ENCODE measurements at places on chromosomes 4 and X.

DNA sequence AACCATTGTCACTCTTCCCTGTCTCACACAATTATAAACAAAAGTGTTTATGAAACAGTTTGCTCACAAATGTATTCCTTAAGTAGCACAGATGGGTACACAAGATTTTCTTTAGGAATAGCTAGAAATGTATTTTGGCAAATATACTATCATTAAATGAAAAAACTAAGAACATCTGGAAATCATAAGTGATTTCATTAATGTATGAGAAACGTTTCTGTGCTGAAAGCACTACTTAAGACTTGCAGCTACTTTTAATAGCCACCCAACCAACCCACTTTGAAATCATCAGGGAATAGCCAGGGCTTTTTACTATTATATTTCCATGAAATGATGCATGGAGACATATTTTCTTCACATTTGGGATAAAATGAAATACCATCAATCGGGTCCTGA is 62.3 kb upstream of the NAP1L5 start:
- no peak for DNase-seq

- DNase-seq = no peak
Observed at GRCh38 chr4:63777601-63778000, 631.6 kb downstream of the TECRL start.

- DNase-seq = no peak
Observed at GRCh38 chrX:23888887-23889501, 18.7 kb downstream of the APOO start.

DNA sequence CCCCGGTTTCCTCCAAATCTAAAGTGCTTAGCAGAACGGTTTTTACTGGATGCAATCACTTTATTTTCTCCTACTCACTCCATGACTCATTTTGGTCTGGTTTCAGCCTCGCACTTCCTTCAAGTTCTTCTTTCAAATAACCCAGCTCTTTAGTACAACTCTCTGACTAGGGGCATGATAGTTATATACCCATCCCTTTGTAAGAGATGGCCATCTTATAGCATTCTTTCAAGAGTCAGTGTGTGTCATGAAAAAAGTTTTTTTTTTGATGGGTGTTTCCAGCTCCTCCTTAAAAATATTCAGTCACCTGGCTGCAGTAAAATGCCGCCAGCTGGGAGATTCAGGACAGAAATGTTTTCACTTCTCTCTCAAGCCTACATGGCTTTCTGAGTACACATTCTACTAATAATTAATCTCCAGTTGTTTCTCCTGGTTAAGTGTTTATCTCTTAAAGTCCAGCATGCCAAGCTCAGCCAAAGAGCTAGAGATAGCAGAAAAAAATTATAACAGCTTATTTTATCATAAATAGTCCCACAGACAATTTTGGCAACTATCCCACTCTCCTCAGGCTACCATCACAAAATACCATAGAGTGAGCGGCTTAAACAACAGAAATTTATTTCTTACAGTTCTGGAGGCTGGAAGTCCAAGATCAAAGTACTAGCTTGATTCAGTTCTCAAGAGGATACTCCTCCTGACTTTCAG is 139.3 kb downstream of the GASK1B start:
- DNase-seq = no peak

- DNase-seq = no peak
Observed at GRCh38 chr4:61739887-61740286, 539.8 kb downstream of the ADGRL3 start.

GRCh38 chr4:151801547-151802516 is 41.0 kb upstream of the GATB start:
- no peak for DNase-seq

DNA sequence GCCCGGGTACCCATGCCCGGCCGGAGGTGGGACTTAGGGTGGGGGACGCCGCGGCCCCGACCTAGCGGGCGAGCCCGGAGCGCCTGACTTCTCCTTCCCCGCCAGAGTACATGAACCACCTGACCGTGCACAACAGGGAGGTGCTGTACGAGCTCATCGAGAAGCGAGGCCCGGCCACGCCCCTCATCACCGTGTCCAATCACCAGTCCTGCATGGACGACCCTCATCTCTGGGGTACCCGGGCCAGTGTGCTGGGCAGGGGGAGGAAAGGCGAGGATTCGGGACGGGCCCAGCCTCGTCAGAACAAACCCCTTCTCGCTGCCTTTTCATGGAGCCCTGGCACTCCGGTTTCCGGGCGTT is 622 bp downstream of the TAFAZZIN start:
- peak; percentile 42 for DNase-seq

DNA sequence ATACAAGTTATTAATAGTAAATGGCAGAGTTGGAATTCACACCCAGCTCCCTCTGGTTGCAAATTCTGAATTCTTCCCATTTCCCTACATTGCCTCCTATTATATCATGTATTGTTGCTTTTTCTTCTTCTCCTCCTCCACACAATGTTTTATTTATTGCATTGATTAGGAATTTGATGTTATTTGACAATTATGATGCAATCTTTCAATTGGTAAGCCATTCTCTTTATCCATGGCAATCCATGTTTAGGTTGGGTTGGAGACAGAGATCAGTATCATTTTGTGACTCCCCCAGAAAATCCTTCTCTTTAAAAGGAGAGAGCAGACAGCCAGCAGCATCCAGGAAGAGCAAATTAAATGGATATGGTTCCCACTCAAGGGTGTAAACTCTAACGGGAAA is 30.5 kb downstream of the TTC29 start:
- no peak for DNase-seq

- DNase-seq = no peak
Observed at GRCh38 chrX:17519358-17519757, 144.4 kb downstream of the NHS start.

GRCh38 chr4:138045036-138045435 is 197.1 kb downstream of the SLC7A11 start:
- no peak for DNase-seq

DNA sequence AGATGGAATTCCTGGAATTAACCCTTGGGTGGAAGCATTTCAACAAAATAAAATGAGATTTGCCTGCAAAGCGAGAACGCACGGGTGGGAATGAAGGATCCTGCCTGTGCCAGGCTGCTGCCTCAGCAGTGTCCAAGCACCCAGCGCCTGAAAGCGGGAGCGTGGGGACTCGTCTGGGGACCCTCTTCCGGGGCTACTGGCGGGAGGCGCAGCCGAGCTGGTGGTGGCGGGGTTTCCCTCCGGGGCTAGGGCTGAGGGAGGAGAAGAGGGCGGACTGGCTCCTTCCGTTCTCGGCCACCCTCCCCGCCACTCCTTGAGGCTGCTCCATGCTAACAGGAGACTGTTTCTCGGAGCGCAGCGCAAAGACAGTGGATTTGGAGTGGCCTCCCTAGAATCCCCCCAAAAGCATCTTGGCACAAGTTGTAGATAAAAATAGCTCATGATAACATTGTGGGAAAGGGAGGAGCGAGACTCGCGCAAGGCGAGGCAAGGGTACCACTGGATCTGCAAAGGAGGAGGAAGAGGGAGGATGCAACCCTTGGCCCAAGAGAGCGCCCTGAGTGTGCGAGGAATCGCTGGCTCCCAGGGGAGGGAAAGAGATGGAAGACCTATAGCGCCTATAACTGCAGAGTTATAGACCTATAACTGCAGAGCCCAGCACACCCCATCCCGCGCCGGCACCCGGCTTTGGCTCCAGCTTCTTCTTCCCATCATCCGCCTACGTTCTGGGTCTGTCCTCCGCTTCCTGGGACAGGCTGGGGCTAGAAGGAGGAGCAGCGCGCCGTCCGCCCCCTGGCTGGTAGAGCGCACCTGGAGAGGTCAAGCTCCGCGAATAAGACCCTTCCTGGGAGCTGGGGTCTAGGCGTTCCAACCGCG is 1.3 kb downstream of the HS3ST1 start:
- no peak for DNase-seq

DNA sequence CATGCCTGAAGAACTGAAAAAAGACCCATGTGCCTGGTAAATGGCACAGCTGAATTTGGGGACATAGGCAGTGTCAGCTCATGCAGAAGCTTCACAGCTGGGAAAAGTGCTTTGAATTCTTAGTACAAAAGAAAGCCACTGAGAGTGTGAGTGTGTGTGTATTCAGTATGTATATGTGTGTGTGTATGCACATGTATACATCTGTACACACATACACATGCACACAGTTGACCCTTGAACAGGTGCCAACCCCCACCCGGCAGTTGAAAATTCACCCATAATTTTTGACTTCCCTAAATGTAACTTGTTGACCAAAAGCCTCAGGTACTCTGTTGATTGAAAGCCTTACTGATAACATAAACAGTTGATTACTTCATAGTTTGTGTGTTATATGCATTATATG is 49.5 kb upstream of the ENPP6 start:
- no peak for DNase-seq

- DNase-seq = no peak
Observed at GRCh38 chr4:76279462-76279861, 27.1 kb upstream of the STBD1 start.

DNA sequence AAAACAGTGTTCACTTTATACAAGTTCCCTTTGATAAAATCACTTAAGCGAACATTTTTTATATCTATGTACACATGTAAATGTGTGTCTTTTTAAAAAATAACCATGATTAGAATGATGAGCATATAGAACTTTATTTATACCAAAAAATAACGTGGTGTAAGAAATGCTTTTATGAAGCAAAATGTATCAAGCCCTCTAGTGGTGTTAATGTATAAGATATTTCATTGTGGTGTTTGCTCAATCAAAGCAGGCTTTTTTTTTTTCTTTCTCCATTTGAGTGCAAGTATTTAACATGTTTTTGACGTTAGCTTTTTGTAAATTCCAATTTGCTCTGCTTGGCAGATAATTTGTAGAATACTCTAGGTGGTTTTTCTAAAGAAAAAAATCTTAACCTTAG is 2092.4 kb upstream of the TENM3 start:
- no peak for DNase-seq

DNA sequence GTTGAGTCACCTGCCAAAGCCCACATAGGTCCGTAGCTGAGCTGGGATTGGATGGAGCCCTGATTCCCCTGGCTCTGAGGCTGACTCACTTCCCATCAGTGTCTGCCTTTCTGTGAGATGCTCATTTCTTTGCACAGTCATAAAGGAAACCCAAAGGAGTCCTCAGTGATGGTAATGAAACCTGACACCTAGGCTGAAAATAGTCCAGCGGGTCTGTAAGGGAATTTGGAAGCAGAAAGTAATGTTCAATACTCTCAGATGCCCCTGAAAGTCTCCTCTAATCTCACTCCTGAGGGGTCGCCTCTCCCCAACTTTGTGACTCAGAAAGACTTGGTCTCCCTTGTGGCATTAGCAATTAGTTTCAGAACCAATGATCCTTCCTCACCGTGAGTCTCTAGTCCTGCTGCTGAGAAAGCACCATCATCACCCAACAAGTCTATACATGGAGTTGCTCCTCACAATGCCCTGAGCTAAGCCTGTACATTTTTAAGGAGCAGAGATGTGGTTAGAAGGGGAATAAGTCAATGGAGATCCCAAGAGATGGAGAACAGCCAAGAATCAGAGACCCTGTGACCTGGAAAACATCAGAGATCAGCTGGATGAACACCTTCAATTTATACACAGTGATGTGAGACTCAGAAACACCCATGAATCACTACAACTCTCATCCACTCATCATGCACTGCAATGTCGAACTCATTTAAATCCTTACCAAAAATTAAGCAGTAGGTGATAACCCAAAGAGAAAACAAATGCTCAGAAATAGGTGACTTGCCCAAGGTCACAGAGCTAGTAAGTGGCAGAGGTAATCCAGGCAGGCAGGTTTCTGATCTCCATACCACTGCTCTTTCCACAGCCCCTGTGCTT is 219.0 kb upstream of the CPEB2 start:
- no peak for DNase-seq

DNA sequence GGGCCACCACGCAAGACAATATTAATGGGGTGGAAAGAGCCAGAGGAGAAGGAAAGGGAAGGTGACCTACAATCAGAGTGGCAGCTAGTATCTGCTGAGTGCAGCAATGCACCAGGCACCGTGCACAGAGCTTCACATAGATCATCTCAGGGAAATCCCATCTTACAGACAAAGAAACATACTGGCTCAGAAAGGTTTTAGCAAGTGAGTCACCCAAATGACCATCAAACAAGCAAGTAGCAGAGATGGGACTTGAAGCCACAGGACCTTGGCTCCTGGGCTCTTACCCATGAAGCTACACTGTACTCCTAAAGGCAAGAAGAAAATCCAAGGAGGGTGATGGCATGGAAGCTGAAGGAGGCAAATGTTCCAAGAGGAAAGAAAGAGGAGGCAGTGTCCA is 6.8 kb downstream of the ANXA5 start:
- DNase-seq = no peak

DNA sequence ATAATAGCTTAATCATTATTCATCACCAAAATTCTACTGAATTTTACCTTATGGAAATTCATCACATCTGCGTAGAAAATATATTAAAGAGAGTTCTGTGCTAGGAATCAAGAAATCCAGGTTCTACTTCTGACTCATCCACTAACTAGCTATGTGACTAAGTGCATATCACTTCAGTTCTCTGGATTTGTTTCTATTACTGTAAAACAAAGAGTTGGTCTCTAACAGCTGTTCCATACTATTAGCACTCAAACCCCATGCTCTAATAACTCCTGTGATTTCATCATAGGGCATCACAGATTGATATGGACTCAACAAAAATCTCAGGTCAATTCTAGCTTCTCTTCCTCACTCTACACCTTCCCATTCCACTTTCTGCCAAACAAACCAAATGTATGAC is 572.0 kb downstream of the INPP4B start:
- no peak for DNase-seq

DNA sequence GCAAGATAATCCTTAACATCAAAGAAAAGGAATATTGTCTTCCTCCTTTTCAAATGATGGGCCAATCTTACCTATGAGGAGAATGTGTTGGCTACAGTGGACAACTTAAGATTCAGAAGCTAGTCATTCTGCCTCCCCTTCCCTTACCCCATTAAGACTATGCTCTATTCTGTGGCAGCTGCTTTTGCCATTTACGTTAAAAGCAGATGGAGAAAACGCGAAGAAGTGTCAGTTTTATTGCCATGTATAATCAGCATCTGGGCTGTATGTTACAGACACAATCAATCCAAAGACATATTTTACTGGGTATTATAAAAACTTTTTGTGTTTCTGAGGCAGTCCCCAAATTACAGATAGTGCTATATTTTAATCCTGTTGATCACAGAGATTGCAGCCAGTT is 196.1 kb upstream of the PACRGL start:
- no peak for DNase-seq

DNA sequence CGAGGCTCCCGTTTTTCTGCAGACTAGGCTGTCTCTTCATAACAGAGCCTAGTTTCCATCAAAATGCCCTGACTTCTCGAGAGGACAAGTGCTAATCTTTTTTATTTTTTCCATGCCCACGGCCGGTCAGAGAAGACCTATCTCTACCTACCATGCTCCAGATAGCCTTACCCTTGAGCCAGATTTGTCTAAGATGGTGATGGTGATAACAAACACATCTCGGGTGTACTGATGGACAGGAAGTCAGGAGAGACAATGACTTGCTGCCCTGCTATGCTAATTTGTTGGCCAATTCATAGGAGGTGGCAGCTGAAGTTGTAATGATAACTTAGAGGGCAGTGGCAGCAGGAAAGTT is 42.2 kb upstream of the NKRF start:
- no peak for DNase-seq
